ENCODE measurements at places on chromosomes 4 and X.

DNA sequence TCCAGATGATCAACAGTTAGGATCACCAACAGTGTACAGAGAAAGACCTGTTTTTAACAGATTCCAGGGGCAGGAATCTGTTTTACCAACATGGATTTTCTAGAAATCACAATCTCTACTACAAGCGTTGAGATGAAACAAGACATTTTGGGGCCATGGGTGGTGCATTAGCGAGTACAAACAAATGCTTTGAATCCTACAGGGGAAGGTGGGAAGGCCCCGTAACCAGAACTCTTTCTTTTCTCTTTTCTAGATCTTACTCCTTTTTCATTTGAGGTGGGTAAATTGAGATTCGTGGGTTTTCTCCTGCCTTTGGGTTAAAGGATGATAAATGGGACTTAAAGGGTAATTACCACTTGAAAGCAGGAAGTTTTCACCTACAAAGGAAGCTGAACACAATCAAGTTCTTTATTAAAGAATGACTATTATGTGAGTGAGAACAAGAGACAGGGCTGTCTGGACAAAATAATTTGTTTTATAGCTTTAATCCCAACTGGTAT, 189.9 kb upstream of the ANXA3 start:
- DNase-seq: no peak

DNA sequence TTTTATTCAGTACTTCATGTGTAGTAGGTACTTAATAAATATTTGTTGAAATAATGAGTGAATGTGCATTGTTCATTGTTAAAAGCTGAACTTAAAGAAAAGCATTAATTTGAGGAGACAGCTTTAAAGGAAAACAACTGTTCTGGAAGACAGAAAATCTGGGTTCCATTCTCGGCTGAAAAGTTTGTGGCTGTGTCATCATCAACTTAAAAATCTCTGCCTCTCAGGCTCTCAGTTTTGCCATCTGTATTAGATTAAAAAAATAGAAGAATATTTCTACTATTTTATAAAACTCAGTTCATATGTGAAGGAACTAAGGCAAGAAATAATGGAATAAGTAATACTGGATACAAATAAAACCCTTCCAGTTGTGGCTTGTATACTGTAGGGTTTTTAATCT, 62.5 kb downstream of the FSTL5 start:
- DNase-seq: no peak

DNA sequence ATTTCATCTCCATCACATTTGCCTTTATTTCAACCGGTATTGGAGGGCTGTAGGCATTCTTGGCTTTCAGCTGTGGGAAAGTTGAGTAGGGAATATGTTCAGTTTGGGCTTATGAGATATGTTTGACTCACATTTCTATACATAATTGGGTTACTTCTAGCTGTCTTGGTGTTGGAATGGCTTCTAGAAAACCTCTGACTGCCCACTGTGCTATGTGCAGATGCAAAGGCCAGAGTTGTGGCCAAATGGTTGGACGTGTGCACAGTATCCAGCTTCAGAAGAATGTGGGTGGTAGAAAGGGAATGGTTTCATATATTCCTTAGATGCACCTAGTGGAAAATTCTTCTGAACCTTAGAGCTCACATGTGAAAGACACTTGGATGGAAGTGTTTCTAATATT, 92.6 kb upstream of the H2AZ1 start:
- DNase-seq: no peak

GRCh38 chr4:13159041-13159620, 325.0 kb downstream of the RAB28 start:
- DNase-seq: no peak

- no peak for DNase-seq
These were observed 42.1 kb downstream of the NFKB1 start for GRCh38 chr4:102543030-102543928.

Data from stimulated activated CD8-positive, alpha-beta memory T cell treated with anti-CD3 and anti-CD28 coated beads, Interleukin-4, amount 100 ng/mL, for 4 hours (primary cell).